Aorta (tissue), 5 donors: ENCODE measurements at places on chromosomes 7 and 10. TPM values are rescaled to one million over a fixed set of nuclear protein-coding genes. Genes with fewer than 3 reads are reported as not detected.
A peak's percentile ranks its signal among the peaks of the same experiment; 100 is the strongest.

ZNF488 gene
- polyA plus RNA-seq, result 0.20 TPM

CDC123 gene
- polyA plus RNA-seq, result 36.7 TPM

NEBL gene
- 0.18 TPM for polyA plus RNA-seq

TMEM130 gene
- polyA plus RNA-seq, result 9.1 TPM

- H3K27me3 ChIP-seq, result no peaks in the 10 kb centered on the region
- H3K4me3 ChIP-seq, result no peak overlapping the region
- H3K36me3 ChIP-seq, result no peaks in the 10 kb centered on the region
- H3K27ac ChIP-seq, result no peak overlapping the region
- no peak for DNase-seq
- no peaks in the 10 kb centered on the region for H3K4me1 ChIP-seq
Observed at GRCh38 chr10:80596391-80597257, 58.9 kb downstream of the SH2D4B start.

DNA sequence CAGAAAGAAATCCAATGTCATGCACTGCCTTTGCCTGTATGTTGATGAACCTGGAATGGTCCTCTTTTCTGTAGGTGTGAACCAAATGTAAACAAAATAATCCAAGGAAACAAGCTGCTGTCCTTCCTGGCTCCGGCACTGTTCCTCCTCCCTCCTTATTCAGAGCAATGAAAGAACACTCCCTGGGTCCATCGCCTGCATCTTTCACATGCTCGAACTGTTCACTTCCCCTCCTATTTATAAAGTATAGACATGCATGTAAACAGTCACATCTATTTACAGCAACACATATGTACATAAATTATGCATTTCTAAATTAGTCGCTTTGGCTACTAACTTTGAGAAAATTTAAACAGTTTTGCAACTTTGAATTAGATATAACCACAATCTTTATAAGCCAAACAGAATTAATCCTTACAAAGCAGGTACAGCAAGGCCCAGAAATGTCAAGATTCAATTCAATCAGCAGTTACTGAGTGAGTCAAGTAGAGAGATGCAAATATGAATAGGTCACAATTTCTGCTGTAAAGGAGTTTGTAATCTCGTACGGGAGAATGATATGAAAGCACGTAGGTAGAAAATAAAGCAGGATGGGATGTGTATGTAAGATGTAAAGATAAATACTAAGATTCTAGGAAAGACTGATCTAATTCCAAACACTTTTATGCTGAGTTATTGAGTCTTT lies 162.6 kb downstream of the PIP4K2A start:
- no peaks in the 10 kb centered on the region for H3K27me3 ChIP-seq
- H3K36me3 ChIP-seq, result peaks cover 4% of the 10 kb centered on the region
- DNase-seq, result no peak
- peaks cover 3% of the 10 kb centered on the region for H3K4me1 ChIP-seq
- H3K27ac ChIP-seq, result no peak overlapping the region

GRCh38 chr10:103265717-103266329 lies 11.1 kb upstream of the INA start:
- DNase-seq, result peak; percentile 71
- no peaks in the 10 kb centered on the region for H3K4me1 ChIP-seq
- no peak overlapping the region for H3K4me3 ChIP-seq

DNA sequence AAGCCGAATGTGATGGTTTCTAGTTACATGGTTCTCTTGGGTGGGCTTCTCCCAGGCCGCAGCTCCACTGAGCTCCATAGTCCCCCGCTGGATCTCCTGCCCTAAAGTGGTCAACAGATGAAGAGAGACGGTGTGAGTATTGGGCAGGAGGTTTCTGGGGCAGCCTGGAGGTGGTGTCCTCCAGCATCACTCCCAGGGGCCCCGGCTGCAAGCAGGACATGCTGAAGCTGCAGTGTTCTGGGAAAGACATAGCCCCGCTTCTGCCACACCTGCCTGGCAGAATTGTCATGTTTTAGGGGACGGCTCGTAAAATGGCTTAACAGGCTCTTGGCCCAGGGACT lies 40.4 kb downstream of the CALML3 start:
- no peaks in the 10 kb centered on the region for H3K36me3 ChIP-seq
- H3K27ac ChIP-seq, result no peak overlapping the region
- H3K27me3 ChIP-seq, result no peaks in the 10 kb centered on the region
- H3K4me1 ChIP-seq, result peaks cover 1% of the 10 kb centered on the region

DNA sequence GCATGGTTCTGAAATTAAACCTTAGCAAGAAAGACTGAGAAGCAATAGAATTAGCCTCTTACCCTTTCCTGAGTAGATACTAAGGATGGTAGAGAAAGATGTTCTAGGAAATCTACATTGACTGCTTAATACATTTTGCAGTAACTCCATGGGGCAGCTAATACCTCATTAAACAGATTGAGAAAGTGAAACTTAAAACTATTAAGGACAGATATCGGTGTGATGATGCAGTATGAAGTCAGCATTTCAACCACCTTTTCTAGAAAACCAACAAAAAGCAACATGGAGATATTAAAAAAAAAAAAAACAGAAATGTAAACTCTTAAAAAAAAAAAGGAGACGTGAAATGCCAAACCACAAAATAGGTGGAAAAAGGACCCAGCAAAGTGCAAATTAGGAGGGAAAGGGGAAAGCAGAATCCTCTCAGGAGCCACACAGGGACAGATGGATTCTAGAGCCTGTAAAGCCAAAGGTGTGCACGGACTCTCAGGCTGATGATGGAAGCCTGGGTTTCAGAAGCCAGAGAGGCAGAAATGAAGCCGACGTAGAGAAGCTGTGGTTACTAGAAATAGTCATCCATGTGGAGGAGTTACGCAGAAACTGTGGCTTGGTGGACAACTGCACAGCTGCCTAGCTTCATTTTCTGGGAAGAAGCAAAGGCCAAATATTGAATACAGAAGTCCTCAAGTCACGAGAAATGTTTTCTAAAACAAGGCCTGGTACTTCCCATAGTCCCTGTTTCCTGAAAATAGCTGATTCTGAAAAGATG lies 38.1 kb upstream of the GPR141 start:
- no peaks in the 10 kb centered on the region for H3K27me3 ChIP-seq
- H3K36me3 ChIP-seq, result no peaks in the 10 kb centered on the region
- H3K4me1 ChIP-seq, result no peaks in the 10 kb centered on the region
- no peak overlapping the region for H3K27ac ChIP-seq
- H3K4me3 ChIP-seq, result no peak overlapping the region

GRCh38 chr10:112359606-112360307 lies 14.2 kb upstream of the ACSL5 start:
- H3K27me3 ChIP-seq, result no peaks in the 10 kb centered on the region
- DNase-seq, result no peak
- no peaks in the 10 kb centered on the region for H3K4me1 ChIP-seq
- H3K4me3 ChIP-seq, result no peak overlapping the region

- no peak overlapping the region for H3K27ac ChIP-seq
- no peaks in the 10 kb centered on the region for H3K27me3 ChIP-seq
- no peaks in the 10 kb centered on the region for H3K36me3 ChIP-seq
- no peaks in the 10 kb centered on the region for H3K4me1 ChIP-seq
- no peak overlapping the region for H3K4me3 ChIP-seq
Observed at GRCh38 chr7:44221231-44221791, 20.5 kb downstream of the YKT6 start.
